ENCODE measurements at places on chromosomes 4 and X.

- DNase-seq: no peak
These were observed 165.5 kb upstream of the PDE5A start for GRCh38 chr4:119794113-119794512.

DNA sequence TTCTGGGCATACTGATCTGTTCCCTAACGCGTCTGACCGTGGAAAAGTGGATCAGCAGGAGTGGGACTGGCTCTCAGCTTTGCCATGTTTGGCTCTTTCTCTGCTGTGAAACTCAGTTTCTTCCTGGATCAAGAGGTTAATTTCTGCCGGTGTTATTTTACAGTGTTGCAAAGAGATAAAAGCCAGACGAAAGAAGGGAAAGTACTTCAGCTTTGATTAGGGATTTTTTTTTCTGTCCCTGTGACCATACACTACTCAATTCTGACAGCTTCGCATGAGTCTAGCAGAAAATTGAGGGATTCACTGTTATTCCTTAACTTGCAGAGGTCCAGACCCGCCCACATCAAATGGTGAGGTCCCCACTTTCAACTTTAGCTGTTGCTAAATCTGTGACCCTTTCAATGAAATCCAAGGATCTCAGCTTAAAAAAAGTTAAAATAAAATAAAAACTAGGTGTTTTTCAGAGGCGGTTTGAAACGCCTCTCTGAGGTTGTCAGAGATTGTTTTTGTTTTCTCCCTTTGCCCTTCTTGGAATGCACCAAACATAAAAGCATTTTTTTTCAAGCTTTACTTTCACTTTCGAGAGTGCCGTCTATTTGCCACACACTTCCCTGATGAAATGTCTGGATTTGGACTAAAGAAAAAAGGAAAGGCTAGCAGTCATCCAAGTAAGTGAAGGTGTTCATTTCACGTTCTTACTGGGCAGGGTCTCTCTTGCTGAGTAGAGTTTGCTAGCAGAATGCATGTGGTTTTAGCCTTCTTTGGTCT lies at the start of gene TLR3:
TSS of gene TLR3 (plus strand) at position 576 of the 768 bp plus-strand sequence. CDS start 7,464 bp downstream, outside the sequence.
- DNase-seq: peak; percentile 22

DNA sequence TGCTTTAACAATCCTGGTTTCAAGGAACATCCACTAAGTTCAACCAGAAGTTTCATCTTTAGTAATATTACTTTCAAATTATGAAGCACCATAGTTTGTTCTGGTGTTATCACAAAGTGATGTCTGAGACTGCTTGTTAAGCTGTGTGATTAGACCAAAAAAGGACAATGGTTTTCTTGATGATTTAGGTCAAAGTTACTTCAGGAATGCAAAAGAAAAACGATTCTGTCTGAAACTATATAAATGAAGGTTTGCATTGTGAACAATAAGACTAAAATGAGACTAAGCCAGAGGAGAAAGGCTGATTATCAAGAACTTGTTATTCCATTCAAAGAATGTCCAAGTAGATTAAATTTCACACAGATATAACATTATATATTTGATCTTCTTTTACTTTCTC lies 122.4 kb upstream of the ETNPPL start:
- no peak for DNase-seq

DNA sequence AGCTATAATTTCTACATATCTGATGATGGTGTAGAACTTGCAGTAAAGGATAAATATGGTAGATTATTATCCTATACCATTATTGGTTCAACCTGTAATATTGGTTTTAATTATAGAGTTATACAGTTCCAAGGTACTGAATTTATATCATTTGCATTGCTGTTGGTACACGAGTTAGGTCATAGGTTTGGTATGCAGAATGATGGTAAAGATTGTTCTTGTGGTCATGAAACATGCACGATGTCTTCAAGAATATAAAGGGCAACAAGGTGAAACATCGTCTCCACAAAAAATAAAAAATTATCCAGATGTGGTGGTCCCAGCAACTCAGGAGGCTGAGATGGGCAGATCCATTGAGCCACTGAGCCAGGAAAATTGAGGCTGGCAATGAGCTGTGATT lies 99.6 kb downstream of the ADAM29 start:
- no peak for DNase-seq

- DNase-seq: no peak
These were observed 221.0 kb downstream of the PALLD start for GRCh38 chr4:168717847-168718246.
